Activated CD8-positive, alpha-beta T cell treated with anti-CD3 and anti-CD28 coated beads, Interleukin-2, amount 10 ng/mL, durations not matched to agents 7 days and 5 days (primary cell): ENCODE measurements at places on chromosomes 16 and 17.

DNA sequence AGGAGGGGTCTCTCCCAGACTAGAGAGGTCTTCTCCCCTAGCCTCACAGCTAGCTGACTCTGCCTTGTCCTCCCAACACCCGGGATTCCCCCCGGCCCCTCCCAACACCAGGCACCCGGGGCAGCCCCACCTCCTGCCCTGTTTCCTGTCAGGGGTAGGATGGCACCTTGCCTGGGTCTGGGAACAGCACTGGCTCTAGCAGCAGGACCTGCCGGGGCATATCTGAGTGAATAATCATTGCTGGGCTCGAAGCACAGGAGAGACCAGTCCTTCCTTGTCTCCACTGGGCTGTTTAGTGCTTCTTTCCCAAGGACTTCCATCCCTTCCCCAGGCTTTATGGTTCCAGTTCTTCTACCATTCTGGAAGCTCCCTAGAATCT is 25.7 kb downstream of the MINK1 start:
- H3K4me3 ChIP-seq: no peak overlapping the region
- no peak overlapping the region for H3K27ac ChIP-seq
- DNase-seq: no peak
- peaks cover 16% of the 10 kb centered on the region for H3K36me3 ChIP-seq

GRCh38 chr16:20303012-20303411 is 24.3 kb downstream of the GP2 start:
- no peak overlapping the region for H3K4me3 ChIP-seq
- no peak for DNase-seq
- H3K36me3 ChIP-seq: no peaks in the 10 kb centered on the region
- no peak overlapping the region for H3K27ac ChIP-seq
- no peaks in the 10 kb centered on the region for H3K27me3 ChIP-seq
- no peaks in the 10 kb centered on the region for H3K4me1 ChIP-seq

DNA sequence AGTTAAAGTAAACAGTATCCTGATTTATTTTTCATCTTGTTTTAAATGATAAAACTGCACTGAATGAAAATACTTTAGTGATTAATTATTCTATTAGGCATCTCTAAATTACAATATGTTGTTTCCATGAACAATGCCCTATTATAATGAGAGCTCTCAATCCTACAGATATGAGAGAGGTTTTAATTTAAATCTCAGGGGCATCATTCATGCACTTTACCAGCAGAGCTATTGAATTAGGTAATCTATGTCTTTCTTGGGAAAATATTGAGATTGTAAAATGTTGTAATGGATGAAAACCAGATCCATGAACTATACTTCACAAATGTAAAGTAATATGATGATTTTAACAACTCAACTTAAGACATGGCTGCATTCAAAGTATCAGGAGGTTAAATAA is 103.8 kb downstream of the ADAMTS18 start:
- H3K4me3 ChIP-seq: no peak overlapping the region
- H3K27me3 ChIP-seq: no peaks in the 10 kb centered on the region
- no peak overlapping the region for H3K27ac ChIP-seq
- DNase-seq: no peak
- H3K4me1 ChIP-seq: no peaks in the 10 kb centered on the region

DNA sequence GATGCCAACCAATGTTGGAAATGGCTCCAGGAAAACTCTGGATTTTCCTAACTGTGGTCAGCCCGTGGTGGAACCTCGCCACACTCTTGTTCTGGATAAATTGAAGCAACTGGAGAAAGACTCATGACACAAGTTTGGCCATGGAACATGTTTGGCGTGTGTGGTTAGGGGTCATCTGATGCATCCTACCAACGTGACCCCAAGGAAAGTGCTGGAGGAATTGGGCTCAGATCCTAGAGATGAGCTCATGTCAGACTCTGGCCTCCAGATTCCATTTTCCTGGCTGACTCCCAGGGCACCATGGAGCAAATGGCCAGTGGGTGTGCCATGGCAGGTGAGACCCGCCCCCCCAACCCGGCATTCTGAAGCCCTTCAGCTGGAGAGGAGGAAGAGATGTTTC is 58.5 kb downstream of the CACNG5 start:
- H3K27me3 ChIP-seq: peaks cover 5% of the 10 kb centered on the region
- H3K36me3 ChIP-seq: no peaks in the 10 kb centered on the region
- H3K4me3 ChIP-seq: no peak overlapping the region
- no peaks in the 10 kb centered on the region for H3K4me1 ChIP-seq
- no peak for DNase-seq

GRCh38 chr16:88494335-88495154 is 41.5 kb downstream of the ZFPM1 start:
- H3K27me3 ChIP-seq: no peaks in the 10 kb centered on the region
- H3K4me1 ChIP-seq: no peaks in the 10 kb centered on the region
- no peaks in the 10 kb centered on the region for H3K36me3 ChIP-seq
- no peak overlapping the region for H3K4me3 ChIP-seq

DNA sequence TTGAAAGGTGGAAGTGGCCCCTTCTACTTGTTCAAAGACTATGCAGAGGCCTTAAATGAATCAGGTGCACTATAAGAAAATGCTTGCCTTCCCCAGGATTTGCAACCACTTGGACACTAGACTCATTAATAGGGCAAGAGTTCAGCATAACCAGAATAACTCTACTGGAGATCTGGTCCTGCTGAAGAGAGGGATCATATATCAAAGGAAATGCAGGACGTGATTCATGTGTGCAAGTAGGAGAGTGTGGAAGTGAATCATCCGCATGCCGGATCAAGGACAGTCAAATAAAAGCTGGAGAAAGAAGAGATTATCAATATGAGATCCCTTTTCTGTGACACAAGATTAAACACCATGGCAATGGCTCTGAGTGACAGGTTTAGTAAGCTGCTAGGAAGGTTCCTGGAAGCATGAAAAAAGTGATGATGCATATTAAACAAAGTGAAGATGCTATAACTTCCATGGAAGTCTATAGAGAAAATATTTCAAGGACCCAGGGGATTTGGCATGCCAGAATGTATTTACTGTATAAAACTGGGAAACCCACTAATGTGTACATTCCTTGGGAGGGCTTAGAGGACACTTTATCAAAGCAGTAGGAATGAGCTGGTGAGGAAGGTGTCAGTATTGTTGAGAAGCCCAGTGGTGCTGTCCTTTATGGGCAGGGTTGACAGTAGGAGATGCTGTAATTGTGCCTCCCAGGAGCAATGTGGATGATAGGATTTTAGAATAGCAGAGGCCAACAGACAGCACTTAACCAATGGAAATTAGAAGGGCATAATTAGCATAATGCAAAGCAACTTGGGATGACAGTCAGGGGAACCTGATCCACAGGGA is 133.1 kb downstream of the ABCA8 start:
- H3K36me3 ChIP-seq: no peaks in the 10 kb centered on the region
- DNase-seq: no peak
- H3K27me3 ChIP-seq: no peaks in the 10 kb centered on the region
- H3K27ac ChIP-seq: no peak overlapping the region

DNA sequence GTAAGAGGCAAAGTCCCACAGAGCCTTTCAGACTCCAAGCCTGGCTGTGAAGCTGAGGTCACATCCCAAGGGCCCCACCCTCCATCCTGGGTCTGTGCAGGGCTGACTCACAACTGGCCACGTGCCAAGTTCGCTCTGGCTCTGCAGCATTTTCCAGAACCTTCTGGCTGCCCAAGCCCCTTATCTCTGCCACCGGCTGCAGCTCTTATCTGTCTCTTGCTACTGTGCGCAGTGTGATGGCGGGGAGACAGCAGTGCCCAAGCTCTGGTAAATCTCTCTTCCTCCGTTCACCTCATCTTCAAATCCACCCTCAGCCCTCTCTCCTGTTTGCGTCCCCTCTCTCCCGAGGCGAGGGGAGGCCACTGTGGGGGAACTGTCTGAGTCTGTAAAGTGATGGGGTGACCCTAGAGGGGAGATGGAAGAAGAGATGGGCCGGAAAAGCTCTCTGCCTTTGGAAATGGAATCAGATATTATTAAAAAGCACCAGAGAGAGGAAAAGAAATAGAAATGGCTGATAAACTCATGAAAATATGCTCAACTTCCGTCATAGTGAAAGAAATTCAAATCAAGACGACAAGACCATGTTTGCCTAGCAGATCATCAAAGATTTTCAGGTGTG is 162.7 kb upstream of the CDC42EP4 start:
- no peak for DNase-seq
- no peaks in the 10 kb centered on the region for H3K36me3 ChIP-seq
- no peak overlapping the region for H3K4me3 ChIP-seq
- peaks cover 11% of the 10 kb centered on the region for H3K4me1 ChIP-seq
- no peaks in the 10 kb centered on the region for H3K27me3 ChIP-seq

- H3K4me3 ChIP-seq: no peak overlapping the region
- no peak for DNase-seq
- H3K4me1 ChIP-seq: no peaks in the 10 kb centered on the region
- no peak overlapping the region for H3K27ac ChIP-seq
Observed at GRCh38 chr16:28003923-28004322, 59.6 kb downstream of the GSG1L start.

DNA sequence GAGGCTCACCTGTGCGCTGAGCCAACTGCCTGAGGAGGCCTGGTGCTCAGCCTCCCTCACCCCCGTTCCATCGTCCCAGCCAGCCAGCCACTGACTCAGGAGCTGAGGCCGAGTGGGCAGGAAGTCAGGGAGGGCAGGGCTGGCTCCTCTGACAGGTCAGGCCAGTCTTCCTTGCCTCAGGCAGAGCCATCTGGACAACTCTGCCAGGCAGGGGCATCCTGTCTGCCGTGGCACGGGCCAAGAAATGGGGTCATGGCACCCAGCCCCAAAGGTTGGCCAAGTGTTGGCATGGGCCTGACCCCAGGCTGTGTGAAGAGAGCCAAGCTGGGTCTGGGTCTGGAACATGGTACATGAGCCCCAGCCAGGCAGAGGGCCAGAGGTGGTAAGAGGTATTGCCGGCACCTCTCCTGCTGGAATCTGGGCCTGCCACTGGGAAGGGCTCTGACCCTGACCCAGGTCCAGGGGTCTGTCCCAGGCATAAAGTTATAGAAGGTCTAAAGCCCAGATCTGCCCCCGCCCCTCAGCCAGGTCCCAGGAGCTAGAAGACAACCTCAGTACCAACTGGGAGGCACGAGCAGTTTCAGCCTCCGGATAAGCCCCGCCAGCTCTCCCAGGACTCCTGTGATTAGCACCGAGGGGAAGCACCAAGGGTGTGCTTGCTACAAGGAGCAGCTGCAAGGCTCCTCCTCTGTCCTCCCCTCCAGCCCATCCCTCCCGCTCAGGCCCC is 2.5 kb upstream of the VASN start:
- H3K27me3 ChIP-seq: no peaks in the 10 kb centered on the region
- H3K4me3 ChIP-seq: no peak overlapping the region
- H3K36me3 ChIP-seq: peaks cover 9% of the 10 kb centered on the region
- DNase-seq: no peak

GRCh38 chr17:63365366-63366240 is 80.5 kb downstream of the CYB561 start:
- DNase-seq: no peak
- H3K27ac ChIP-seq: no peak overlapping the region
- H3K4me3 ChIP-seq: no peak overlapping the region
- H3K4me1 ChIP-seq: no peaks in the 10 kb centered on the region

DNA sequence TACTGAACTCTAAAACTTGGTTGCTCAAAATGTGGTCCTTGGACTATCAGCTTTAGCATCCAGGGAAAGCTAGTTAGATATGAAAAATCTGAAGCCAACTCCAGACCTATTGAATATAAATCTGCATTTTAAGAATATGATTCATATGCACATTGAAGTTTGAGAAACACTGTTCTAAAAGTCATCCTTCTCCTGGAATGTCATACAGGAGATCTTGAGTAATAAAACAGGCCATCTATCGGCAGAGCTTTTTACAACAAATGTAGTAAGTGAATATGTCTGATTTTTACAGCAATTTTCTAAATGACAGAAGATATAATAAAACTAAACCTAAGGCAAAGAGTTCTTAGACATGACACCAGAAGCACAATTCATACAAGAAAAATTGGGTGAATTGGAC is 140.4 kb downstream of the PMP22 start:
- H3K36me3 ChIP-seq: no peaks in the 10 kb centered on the region
- no peak overlapping the region for H3K27ac ChIP-seq
- DNase-seq: no peak
- H3K4me1 ChIP-seq: no peaks in the 10 kb centered on the region
- H3K4me3 ChIP-seq: no peak overlapping the region

DNA sequence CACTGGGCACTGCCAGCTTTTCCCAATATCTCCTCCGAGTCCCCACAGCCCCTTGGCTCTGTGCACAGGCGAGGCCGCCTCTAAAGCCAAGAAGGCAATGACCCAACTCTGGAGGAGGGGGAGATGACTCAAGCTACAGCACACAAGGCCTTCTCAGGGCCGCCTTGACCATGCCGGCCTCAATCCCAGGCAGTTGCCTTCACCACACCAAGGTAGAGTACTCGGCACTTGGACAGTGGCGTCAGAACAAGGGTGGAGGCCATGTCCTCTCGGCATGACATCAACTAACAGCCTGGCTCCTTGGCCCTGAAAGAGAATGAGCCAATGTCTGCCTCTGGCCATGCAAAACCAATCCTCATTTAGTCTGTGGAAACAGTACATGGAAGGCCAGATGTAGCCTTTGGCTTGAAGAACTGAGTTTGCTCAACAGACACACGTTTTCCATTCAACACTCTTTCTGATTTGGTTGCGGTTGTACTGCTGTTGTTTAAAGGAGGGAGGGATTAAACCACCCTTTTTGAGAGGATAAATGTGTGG is 139.6 kb downstream of the XYLT1 start:
- H3K36me3 ChIP-seq: peaks cover 41% of the 10 kb centered on the region
- no peaks in the 10 kb centered on the region for H3K27me3 ChIP-seq
- peaks cover 41% of the 10 kb centered on the region for H3K4me1 ChIP-seq
- H3K4me3 ChIP-seq: no peak overlapping the region
- DNase-seq: no peak

GRCh38 chr17:1946021-1946932 is 78.9 kb downstream of the RTN4RL1 start:
- H3K27me3 ChIP-seq: no peaks in the 10 kb centered on the region
- H3K27ac ChIP-seq: no peak overlapping the region
- no peaks in the 10 kb centered on the region for H3K36me3 ChIP-seq
- H3K4me3 ChIP-seq: no peak overlapping the region

DNA sequence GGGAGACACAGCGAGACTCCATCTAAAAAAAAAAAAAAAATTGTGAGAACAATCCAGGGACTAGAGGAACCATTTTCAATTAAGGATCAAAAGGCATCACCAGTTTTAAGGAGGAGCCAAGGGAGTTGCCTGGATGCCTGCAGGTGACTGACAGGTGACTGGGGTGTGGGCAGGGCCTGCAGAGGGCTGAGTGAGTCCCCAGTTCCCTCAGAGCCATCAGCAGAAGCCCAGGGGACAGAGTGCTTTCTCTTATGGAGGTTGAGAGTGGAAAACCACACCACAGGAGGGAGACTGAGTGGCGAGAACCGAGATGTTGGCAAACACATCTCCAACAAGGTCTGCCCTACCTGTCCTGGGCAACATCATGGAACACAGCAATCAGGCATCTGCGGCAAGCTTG is 27.1 kb upstream of the CREBBP start:
- no peaks in the 10 kb centered on the region for H3K36me3 ChIP-seq
- no peak overlapping the region for H3K4me3 ChIP-seq

- H3K4me3 ChIP-seq: peak overlapping the region; percentile 92
- H3K27ac ChIP-seq: no peak overlapping the region
- DNase-seq: no peak
- peaks cover 18% of the 10 kb centered on the region for H3K36me3 ChIP-seq
- peaks cover 42% of the 10 kb centered on the region for H3K4me1 ChIP-seq
Observed at GRCh38 chr17:60602871-60603270, 2.9 kb downstream of the PPM1D start.
